ENCODE measurements at places on chromosomes 1 and 21.

- no peak for DNase-seq
Measured at GRCh38 chr1:117581391-117581943, 24.4 kb upstream of the TENT5C start.

DNA sequence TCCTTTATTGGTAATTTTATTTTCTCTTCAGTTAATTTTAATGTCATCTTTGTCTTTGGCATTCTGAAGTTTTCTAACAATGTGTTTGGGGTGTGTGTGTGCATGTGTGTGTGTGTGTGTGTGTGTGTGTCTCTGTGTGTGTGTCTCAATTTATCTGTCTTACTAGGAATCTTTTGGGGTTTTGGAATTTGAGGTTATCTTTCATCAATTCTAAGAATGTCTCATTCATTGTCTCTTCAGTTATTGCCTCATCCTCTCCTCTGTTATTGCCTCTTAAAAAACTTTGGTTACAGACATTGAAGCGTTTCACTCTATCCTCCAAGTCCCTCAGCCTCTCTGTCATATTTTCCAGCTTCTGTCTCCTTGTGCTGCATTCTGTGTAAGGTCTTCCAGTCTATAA, 18.1 kb upstream of the SAMD13 start:
- no peak for DNase-seq

- no peak for DNase-seq
Measured at GRCh38 chr1:11757047-11757446, 4.9 kb upstream of the C1orf167 start.

DNA sequence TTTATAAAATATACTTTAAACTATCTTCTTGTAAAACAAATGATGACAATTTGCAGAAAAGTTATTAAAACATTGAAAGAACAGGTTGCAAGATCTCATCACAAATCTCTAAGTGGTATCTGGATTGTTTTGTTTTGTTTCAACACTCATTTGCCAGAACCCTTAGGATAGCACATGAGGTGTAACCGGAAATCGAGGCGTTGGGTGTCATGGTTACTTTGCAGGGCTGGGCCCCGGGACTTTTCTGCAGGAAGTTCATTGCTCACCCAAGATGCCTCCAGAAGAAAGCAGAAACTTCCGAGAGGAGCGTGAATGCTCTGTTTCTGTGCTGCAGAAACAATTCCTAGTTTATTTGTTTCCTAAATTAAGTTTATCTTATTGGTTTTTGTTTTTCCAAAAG, 2.5 kb downstream of the DISC1 start:
- peak; percentile 20 for DNase-seq

GRCh38 chr1:16232316-16232710, 4.7 kb downstream of the CPLANE2 start:
- DNase-seq, result no peak

DNA sequence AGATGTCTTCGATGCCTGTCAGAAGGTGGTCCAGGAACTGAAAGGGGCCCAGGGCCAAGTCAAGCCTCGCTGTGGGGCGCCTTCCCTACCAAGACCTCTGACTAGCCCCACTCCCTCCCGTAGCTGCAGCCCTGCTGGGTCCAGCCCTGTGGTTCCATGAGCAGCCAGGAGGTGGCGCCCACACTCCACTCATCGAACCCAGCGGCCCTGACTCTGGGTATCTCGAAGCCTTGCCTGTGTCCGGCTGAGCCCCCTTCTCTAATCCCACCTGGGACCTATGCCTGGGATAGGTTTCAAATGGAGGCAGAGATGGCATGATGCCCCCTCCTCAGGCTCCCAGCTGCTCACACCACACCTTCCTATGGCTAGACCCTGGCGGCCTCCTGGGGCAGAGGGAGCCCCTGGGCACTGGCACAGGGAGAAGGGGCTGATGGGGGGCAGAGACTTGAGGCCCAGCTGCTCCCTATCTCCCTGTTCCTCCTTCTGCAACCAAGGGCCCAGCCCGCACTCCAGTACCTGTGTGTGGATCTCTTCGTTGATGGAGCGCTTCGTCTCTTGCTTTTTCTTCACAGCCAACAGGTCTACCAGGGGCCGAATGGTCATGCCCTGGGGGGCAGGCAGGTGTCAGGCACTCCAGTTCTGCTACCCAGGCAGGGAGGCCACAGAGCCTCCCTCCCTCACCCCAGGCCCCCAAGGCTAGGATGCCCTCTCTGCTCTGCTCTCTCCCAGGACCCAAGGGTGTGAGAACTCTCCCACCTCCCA, 52.0 kb downstream of the SLC9A1 start:
- peak; percentile 83 for DNase-seq

DNA sequence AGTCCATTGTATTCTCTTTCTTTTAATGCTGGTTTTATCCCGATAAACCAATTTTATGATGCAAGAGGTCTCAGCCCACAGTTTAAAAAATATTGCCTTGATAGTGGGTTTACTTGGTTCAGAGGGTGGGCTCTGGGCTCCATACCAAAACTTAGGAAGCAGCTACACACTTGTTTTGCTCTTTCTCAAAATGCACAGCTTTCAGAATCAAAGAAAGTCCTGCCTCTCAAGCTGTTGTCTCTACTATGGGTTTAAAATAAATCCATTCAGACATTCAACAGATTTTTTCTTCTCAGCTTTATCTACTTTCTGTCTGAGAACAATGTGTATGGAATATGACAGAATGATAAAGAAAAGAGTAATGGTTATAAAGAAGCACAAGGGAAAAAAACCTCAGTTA, 14.8 kb upstream of the HHAT start:
- DNase-seq, result no peak

Data from natural killer cell (primary cell).